ENCODE measurements at places on chromosomes 5 and 9.

DNA sequence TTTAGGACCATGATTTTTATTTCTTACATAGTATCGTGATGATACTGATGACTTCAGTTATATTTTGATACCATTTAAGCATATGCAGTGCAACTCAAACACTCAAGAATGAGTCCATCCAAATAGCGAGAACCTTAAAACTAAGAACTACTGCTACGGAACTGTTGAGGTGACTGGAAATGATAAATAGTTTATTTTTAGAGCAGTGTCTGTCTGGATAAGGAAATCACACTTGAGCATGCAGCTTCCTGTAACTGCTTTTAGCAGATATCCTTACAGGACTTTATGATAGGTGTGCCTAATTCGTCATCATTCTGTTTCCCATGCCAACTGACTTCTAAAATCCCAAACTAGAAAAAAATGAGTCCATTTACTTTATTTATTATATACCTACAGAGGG is 85.5 kb downstream of the ADGRV1 start:
- DNase-seq: no peak

DNA sequence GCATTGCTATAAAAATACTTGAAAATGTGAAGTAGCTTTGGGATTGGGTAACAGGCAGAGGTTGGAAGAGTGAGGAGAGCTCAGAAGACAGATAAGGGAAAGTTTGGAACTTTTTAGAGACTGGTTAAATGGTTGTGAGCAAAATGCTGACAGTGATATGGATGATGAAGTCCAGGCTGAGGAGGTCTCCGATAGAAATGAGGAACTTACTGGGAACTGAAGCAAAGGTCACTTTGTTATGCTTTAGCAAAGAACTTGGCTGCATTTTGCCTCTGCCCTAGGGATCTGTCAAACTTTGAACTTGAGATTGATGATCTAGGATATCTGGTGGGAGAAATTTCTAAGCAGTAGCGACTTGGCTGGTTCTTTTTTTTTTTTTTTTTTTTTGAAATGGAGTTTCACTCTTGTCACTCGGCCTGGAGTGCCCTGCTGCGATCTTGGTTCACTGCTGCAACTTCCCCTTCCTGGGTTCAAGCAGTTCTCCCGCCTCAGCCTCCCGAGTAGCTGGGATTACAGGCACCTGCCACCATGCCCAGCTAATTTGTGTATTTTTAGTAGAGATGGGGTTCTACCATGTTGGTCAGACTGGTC is 998.9 kb downstream of the TLE1 start:
- DNase-seq: no peak

DNA sequence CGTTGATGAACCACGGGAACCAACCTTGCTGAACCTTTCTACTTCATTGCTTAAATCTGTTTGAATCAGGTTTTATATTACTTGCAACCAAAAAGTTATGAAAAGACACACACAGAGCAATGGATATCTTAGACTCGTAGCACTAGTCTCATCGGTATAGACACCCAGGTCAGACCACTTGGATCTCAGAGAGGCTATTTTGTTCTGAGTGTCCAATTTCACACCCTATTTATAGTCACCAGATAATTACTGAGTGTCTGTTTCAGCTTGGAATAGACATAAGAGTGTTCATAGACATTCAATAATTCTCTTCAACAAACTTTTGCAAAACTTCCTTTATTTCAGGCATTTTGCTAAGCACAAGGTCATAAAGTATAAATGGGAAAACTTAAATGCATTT is 145.4 kb upstream of the EGFLAM start:
- no peak for DNase-seq

- no peak for DNase-seq
Observed at GRCh38 chr5:175494264-175495183, 16.2 kb downstream of the SFXN1 start.

- DNase-seq: no peak
Observed at GRCh38 chr5:26026044-26026443, 1012.3 kb downstream of the CDH9 start.

- no peak for DNase-seq
Observed at GRCh38 chr5:62475072-62475471, 62.5 kb downstream of the IPO11 start.

GRCh38 chr9:2567922-2568321 is 53.7 kb upstream of the VLDLR start:
- DNase-seq: no peak

- no peak for DNase-seq
Observed at GRCh38 chr5:122153774-122154173, 24.4 kb downstream of the ZNF474 start.

- no peak for DNase-seq
Observed at GRCh38 chr9:133693703-133694529, 44.2 kb downstream of the SARDH start.

DNA sequence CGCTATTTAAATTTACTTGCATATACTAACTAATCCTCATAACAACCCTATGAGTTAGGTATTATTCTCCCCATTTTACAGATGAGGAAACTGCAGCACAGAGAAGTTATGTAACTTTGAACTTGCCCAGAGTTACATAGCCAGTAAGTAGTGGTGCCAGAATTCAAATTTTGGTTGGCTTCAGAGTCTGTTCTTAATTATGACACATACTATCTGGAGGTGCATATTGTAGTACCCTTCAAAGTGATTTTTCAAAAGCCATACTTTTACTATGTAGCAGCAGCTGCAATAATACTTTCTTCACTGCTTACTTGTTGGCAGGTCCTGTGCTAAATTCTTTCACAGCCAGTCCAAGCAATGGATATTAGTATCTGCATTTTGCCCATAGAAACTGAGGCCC is 16.4 kb downstream of the MAN2A1 start:
- DNase-seq: no peak

DNA sequence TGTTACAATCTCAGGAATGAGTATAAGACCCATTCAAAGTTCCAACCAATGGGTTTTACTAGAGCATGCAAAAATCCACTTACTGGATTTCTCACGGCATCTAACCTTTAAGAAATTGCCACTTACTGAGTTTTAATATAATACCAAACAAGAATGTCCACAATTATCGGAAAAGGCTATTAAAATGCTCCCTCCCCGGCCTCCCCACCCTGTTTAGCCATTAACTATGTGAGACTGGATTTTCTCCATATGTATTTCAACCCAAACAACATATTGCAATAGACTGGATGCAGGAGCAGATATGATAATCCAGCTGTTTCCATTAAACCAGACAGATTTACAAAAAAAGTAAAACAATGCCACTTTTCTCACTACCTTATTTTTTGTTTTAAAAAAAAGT is 4.1 kb downstream of the AGTPBP1 start:
- DNase-seq: no peak

DNA sequence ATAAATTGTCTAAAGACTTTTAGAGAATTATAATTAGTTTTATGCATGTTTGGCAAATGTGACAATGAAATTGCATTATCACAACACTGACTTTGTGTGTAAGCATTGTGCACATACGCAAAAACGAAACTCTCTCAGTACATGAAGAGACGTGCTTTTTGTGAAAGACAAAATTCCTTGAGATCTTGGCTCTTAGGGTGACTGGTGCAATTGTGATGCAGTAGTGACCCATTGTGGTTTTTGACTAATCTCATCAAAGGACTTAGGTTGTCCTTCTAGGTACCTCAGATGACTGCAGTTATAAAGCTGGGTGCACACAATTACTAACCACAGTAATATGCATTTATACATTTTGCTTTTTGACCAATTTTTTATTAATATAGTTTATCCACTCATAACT is 25.3 kb upstream of the TYRP1 start:
- no peak for DNase-seq

DNA sequence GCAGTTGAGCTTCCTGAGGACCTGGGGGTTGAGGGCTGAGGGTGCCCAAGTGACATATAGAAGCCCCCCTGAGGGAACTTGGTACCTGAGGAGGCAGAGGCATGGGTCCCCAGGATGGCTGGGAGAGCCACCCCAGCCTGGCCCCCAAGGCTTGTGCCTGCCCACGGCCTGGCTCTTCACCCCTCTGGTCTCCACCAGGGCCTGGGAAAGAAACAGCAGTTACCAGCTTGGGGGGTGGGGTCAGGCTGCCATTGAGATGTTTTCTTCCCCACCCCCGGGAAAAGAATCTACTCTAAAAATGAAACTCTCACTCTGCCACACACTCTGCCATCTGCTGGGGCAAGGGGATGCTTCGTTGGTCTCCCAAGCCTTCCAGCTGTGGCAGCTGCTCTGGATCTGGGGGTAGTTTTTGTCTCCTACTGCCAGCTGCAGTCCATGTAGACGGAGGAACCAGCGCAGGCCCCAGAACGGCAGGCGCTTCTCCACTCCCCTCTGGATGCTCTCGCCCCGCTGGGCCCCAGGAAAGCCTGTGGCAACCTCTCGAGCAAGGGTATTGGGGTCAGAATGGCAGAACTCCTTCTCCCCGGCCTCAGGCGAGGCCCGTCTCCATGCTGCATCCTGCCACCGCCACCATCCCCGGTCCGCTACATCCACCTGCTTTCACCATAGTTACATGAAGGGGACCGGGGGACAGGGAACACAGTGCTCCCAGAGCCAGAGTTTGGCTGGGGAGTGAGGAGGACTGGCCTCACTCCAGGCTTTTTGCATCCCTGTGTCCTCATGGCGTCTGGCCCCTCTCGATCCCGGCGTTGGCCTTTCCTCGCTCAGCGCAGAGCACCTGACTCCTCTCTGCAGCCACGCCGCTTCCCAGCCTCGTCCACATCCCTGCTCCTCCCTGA is 123.5 kb downstream of the DAB2IP start:
- DNase-seq: no peak

GRCh38 chr5:17037751-17038150 is 101.7 kb upstream of the MYO10 start:
- DNase-seq: no peak

DNA sequence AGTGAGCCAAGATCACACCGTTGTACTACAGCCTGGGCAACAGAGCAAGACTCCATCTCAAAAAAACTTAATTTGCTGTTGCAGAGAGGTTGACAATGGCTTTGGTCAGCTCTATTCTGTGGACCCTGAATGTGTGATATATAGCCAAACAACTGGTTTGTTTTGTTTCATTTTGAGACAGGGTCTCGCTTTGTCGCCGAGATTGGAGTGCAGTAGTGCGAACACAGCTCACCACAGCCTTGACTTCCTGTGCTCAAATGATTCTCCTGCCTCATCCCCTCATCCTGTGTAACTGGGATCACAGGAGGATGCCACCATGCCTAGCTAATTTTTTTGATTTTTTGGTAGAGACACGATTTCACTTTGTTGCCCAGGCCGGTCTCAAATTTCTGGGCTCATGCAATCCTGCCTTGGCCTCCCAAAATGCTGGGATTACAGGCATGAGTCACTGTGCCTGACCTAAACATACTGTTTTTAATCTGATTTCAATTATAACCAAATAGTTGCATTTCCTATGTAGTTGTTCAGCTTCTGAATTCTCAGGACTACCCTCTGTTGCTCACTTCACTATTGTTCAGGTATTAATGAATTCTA is 9.8 kb downstream of the RNF183 start:
- no peak for DNase-seq

DNA sequence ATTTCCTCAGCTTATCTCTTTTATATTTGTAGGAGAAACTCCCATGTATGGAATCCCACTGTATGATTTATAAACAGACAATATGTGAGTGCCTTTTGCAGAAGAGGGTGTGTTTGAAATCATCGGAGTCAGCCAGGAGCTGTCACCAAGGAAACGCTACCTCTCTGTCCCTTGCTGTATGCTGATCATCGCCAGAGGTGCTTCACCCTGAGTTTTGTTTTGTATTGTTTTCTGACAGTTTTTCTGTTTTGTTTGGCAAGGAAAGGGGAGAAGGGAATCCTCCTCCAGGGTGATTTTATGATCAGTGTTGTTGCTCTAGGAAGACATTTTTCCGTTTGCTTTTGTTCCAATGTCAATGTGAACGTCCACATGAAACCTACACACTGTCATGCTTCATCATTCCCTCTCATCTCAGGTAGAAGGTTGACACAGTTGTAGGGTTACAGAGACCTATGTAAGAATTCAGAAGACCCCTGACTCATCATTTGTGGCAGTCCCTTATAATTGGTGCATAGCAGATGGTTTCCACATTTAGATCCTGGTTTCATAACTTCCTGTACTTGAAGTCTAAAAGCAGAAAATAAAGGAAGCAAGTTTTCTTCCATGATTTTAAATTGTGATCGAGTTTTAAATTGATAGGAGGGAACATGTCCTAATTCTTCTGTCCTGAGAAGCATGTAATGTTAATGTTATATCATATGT is 18.0 kb upstream of the CTSL start:
- DNase-seq: no peak

DNA sequence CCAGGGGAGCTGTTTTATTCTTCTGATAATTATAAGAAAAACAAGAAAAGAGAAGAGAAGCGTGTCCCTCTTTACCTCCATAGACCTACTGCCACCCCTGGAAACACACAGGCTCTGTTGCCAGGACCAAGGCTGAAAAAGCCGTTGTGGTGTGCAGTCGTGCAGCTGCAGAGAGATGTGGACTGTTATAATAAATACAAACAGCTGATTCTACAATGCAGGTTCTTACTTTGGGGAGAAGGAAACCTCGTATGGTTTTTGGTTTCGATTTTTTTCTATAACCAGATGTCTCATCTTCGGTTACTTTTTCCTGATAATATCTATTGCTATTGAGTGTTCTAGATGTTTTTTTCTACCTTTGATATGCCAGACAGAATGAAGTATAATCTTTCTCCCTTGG is 28.1 kb downstream of the FYB1 start:
- no peak for DNase-seq

GRCh38 chr9:5764130-5764868 is 68.6 kb downstream of the ERMP1 start:
- no peak for DNase-seq

GRCh38 chr5:139473105-139473504 is 2.3 kb downstream of the SMIM33 start:
- DNase-seq: no peak
